Stimulated activated CD4-positive, alpha-beta T cell treated with anti-CD3 and anti-CD28 coated beads, Interleukin-12 subunit alpha, Interleukin-12 subunit beta, amount 100 ng/mL, for 24 hours (primary cell): ENCODE measurements at places on chromosomes 12 and 14.

DNA sequence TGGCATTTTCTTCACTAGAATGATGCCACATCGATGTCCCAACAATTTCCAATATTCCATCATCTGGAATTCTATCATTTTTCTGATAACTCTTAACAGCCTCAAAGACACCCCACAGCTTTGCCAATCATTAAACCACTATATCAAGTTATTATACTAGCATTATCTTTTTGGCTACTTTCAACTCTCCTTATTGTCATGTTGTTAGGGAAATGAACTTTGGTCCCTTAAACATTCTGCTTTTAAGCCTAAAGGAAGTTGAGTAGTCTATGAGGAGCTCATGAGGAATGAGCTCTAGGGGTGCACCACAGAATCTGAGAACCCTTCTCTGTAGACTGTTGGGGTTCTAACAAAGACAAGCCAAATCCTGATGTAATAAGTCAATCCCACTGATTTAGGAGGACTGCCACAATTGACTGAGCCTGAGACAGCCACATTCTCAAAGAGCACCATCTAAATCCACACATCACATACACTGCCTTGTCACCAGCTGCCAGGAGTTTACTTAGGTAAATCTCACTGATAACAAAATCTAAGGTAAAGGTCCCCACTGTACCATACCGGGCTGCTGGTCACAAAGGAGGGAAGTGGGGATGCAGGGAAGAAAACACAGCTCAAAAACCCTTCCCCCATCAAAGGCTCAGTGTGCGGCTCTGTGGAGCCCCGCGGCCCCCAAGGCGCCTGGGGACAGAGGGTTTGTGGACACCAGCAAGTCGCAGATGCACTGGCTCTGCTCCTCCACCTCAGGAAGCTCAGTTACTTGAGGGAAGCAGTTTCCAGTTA lies 58.2 kb downstream of the SETD3 start:
- no peak for DNase-seq

DNA sequence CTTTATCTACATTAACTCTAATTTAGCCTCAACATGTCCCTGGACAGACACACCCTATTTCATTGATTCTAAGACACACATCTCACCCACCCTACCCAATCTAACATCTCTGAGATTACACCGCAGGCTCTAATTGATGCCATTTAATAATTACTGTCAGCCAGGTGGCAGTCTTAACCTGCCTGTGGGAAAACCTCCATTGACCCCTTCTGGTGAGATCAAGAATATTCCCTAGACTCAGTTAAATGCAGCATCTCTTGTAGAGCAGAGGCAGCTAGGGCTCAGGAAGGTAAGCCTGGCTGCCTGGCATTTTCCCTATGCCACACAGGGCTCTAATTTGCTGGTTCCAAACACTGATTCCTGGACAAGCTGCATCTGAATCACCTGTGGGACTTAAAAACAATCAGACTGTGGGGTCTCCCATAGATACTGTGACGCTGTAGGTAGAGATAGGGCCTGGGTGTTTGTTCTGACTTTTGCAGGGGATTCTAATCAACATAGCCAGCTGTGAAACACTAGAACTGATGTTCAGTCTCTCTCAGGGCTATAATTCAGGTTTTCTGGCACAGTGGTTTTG lies 14.3 kb downstream of the MCRS1 start:
- no peak for DNase-seq

- no peak for DNase-seq
Measured at GRCh38 chr14:65038966-65039365, 52.3 kb downstream of the FNTB start.

DNA sequence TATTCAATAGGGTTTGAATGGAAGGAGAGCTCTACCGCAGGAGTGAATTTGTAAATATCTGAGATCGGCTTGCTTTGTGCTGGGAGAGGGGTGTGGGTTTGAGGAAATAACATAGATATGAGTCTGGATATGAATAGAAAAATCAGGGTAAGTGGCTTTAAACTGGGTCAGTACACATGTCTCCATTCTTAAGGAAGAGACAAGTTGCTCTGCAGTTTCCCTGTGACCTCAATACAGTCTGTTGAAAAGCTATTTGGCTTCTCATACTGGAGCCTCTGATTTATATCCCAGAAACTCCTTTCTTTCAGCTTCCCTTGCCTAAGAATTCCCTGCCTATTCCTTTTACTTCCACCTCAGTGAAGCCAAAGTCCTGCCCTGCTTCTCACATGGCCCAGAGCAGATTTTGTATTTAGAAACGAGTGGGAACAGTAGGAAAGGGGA lies 153.5 kb upstream of the ATF7IP start:
- no peak for DNase-seq

- DNase-seq, result no peak
Measured at GRCh38 chr14:100078997-100079725, 13.9 kb downstream of the EVL start.

GRCh38 chr12:39605996-39606395 lies 13.6 kb downstream of the ABCD2 start:
- DNase-seq, result no peak

DNA sequence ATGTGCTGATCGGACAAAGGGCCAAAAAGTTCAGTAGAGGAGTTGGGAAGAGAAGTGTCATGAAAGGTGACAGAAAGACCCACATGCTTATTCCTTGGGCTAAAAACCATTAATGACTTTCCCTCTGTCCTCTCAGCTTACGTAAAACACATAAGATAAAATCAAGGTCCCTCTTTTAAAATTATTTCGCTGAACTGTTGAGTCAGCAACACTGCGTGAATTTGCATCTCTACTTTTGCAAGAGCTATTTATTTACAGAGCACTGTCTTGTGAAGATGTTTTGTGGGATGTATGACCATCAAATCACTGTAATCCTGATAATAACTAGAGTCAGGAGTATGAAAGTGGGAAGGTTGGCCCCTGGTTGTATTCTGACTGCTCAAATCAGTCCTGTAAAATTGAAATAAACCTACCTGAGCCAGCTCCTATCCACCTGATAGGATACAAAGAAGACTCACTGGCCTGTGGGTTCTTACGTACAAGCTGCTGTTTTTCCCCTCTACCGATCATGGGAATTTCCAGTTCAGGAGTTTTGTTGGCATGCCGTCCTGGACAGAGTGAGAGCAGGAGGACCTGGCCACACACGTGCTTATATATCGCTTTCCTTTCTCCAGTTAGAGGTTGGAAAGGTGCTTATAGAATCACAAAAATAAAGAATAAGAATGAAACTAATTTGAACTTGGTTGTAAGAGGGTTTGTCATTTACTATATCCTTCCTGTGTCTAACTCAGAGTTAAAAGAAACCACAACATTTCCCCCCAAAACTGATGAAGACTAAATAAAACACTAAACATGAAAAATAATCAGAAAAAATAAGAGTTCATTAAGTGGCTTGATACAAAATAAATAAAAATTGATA lies 42.9 kb downstream of the IFNG-AS1 start:
- no peak for DNase-seq

DNA sequence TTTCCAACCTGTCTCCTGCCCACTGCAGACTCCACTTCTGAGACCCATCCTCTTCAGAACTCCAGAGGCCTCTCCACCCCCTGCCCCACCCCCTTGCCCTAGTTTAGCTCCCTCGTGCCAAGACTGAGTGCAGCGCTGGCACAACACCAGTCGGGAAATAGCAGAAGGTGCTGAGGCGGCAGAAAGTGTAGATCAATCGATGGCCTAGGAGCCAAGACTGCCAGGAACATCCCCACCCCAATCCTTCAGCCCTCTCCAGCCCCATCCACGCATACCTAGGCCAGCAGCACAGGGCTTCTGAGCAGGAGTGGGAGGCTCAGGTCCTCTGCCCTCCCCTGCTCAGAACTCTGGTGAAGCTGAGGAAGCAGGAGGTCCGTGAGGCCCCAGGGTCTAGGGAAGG lies 1.1 kb downstream of the CPNE6 start:
- DNase-seq, result no peak

- no peak for DNase-seq
Measured at GRCh38 chr12:106227641-106228319, 20.0 kb downstream of the CKAP4 start.

GRCh38 chr14:96385385-96385784 lies 6.5 kb upstream of the AK7 start:
- no peak for DNase-seq

DNA sequence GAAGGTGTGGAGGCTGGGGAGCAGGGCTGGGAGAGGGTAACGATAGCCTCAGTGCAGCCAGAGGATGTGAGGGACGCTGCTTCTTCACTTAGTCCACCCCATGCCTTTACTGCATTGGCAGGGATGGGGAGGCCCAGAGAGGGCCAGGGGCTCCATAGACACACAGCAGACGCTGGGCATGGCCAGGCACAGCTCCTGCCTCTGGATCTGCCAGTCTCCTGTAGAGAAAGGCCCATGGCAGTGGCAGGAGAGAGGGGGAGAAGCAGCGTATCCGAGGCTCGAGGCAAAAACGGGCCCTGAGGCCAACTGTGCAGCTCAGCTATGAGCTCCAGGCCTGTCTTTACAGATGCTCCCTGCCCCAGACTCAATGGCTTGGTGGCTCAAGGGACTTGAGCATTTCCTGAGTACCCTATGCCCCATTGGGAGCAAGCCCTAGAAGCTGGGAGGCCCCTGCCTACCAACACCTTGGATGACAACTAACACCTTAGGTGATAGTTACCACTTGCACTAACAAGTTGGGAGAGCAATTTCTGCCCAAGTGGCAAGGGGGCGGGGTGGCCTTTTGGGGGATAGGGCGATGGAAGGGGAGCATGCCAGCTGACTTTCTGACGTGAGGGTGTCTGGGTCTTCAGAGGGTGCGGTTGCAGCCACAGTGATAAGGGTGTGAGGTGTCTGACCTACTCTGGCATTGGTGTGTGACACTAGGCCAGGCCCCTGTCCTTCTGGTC lies 5.0 kb upstream of the LBHD2 start:
- DNase-seq, result no peak

GRCh38 chr12:130975116-130975515 lies 21.4 kb downstream of the ADGRD1 start:
- DNase-seq, result no peak

GRCh38 chr12:82695531-82695930 lies 8.8 kb downstream of the TMTC2 start:
- no peak for DNase-seq
